ENCODE measurements at places on chromosomes 3 and 15.
A peak's percentile ranks its signal among the peaks of the same experiment; 100 is the strongest.

DNA sequence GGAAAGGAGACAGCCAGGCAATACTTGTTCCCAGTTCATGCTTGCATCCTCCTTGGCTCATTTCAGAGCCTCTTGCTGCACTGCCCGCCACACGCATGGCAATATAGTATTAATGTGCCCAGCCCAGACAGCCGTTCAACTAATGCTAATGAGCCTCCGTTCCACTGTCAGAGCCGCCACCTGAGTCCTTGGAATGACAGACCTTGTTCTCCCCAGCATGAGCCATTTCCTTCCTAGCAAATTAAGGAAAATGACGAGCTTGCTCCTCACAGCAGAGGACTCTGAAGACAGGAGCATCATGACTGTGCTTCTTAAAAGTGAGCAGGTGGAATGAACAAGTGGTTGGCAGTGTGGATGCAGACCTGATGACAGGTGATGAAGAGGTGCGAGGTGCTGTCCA, 10.8 kb upstream of the LRRC15 start:
- DNase-seq: no peak

DNA sequence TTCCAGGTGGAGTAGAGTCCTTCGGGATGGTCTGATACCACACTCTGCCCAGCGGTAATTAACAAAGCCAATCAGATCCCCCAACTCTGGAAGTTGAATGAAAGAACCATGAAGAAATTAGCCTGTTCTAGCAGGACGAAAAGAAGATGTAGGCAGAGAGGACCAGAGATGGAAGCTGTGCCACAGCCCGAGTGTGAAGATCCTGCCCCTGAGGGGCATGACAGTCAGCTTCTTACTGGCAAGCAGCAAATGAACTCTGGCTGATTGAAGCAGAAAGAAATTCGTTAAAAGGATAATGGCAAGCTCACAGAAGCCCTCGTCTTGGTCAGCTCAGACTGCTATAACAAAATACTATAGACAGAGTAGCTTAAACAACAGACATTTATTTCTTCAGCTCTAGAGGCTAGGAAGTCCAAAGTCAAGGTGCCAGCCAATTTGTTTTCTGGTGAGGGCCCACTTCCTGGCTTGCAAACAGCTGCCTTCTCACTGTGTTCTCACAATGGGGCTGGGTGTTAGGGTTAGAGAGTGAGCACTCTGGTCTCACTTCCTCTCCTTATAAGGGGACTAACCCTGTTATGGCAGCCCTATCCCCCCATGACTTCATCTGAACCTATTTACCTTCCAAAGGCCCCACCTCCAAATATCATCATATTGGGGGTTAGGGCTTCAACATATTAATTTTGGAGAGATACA, 307.1 kb downstream of the VPS13C start:
- no peak for DNase-seq

DNA sequence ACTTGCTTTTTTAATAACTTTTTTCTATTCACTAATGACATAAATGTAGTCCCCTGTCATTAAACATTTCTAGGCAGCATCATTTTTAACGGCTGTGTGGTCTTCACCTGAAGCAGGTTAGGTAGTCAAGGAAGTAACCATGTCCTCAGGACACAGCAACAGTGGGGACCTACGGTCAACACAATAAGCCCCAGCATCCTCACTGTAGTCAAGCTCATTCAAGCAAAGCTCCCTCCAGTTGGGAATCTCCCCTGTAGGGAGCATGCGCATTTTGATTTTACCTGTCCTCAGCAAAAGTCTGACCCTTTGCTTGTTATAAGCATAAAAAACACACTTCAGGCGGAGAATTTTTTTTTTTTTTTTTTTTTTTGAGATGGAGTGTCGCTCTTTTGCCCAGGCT, 151.4 kb downstream of the SHQ1 start:
- no peak for DNase-seq

DNA sequence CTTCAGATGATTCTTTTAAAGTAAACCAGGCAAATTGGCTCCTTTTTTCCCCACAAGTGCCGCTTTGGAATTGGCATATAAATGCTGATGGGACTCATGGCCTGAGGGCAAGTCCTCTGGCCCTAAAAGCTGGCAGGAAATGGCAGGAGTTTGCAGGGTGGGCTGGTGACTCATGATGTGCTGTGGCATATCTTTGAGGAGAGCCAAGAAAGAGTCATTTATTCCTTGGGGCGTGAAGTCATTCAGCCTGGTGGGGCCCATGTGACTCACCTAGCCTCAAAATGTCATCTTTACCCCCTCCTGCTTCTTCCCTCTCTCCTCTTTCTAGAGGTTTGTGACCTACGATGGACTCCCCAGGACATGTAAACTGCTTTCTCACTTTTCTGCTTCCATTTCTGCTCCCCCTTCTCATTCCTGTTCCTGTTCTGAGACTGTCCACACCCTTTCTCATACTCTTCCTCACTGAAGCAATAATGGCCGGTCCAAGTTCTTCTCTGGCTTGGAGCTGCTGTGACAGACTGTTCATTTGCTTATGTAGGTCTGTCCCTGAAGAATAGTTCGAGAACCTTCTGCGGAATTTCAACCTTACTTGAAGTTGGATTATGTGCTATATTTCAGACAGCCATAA, 326.1 kb downstream of the SATB1 start:
- DNase-seq: no peak

GRCh38 chr3:148974726-148975125, 16.6 kb upstream of the GYG1 start:
- no peak for DNase-seq

GRCh38 chr15:49187549-49188245, 17.6 kb downstream of the GALK2 start:
- DNase-seq: no peak

DNA sequence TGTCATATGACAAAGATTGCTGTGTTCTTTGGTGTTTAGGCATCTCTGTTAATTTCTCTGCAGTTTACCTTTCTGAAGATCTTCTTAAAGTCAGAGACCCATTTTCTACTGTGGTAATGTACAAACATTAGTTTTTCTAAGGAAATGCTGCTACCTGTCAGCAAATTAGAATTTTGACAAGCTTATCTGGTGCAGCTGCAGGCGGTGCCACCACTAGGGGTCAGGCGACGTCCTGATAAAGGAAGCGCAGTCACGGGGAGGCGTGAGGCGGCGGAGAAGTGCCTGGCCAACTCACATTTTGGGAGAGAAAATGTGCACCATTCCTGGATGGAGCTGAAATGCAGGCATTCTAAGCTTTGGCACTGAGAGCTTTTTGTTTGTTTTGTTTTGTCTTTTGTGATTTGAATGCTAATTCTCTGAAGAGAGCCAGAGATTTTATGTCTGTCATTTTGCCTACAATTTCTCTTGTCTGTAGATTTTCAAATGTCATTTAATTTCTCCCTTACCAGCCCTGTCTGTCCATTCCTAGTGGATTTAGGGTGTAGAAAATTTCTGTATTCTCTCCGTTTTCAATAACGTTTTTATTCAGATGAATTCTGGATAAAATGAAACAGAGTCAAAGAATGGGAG, 24.9 kb upstream of the SIAH2 start:
- peak; percentile 52 for DNase-seq

DNA sequence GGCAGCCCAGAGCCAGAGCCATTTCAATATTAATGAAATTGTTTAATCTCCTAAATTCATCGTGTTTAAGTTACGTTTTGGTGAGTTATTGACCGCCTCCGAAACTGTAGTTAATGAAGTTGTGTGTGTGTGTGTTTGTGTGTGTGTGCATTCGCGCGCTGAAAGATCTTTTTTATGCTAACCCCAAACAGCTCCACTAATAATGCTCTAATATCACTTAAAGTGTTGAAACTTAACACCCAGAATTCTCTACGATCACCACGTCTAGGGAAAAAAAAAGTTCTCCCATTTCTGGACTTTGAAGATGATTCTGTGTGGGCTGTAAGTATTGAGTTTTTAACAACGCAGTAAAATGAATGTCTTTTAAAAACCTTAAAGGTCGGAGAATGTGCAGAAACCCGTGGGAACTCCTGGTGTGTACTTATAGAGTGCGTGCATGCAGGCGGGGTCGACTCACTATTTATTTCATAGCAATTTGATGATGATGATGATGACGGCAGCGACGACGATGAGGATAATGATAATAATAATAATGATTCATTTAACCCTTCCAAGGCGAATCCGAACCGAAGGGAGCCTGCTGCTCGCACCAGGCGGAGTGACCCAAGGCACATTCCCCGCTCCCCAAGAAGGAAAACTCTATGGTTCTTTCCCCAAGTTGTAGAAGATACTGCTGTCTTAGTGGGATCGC, 1.4 kb upstream of the FOXB1 start:
- DNase-seq: no peak

GRCh38 chr3:55860049-55860721, 373.1 kb upstream of the WNT5A start:
- DNase-seq: no peak

DNA sequence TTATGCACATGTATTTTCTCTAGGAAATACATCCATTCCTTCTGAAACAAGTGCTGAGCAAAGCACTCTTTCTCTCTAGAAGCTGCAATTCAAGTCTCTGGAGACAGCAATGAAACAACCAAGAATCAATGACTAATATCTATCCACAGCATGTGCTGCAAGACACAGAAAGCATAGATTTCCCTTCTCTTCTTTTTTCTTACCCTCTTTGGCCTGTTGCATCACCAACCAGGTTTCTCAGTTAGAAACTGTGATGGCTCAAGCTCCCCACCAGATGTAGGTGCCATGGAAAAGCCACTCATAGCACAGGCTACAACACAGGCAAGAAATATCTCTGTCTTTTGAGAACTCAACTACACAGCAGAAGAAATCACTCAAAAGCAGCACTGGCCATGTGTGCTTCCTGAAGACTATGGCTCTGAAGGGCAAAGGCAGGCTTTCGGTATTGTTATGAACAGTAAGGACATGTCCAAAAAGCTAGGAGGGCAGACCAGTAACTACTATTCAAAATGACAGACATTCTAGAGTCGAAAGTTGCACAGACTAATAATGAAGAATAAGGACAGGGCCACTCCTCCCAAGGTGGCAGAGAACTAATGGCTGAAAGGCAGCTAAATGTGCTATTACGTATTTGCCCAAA, 15.5 kb downstream of the ZDHHC3 start:
- no peak for DNase-seq

DNA sequence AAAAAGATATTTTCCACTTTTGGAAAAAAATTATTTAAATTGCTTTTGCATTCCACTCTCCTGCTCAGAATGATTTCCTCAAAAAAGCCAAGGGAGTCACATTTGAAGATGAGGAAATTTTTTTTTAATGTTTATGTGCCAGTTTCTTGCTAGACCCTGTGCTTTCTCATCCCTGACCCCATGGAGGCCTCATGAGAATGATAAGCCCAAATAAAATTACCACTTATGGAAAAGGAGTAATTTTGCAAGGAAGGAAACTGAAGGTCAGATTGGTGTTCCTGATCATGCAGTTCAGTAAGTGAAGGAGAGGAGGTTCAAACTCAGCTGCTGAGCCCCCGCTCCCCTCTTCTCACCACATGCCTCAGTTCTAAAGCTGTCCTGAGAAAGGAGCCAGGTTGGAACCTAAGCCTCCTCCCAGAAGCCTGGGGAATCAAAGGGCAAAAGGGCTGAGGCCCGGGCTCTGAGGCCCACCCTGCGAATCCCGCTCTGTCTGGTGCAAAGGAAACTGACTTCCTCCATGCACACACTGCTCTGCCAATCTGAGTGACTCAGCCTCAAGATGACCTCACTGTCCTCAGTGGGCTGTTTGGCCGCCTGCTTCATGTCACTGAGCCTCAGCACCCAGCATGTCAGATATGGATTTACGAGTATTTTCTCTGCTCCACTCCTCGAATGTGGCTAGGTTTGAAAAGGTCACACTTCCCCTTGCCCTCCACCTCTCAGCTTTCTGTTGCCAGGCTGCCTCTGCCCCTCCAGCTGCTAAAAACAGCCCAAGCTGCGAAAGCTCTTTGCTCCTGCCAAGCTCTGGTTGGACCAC, 56.9 kb upstream of the FLNB start:
- no peak for DNase-seq

DNA sequence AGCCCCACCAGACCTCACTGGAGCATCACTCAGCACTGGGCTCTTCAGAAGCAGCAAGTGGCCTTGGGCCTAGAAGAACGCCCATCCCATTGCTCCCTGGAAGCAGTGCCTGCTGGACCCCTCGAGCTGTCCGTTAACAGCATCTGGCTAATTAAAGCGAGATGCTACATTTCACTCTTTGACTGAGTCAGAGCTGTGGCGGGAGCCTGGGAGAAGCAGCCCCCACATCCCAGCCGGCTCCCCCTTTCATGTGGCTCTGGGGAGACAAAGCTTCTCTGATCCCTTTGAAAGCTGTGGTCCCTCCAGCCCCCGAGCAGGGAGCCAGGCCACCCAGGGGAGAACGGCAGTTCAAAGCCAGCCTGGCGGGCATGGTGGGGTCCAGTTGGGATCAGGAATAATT, 103.7 kb downstream of the MEGF11 start:
- no peak for DNase-seq

DNA sequence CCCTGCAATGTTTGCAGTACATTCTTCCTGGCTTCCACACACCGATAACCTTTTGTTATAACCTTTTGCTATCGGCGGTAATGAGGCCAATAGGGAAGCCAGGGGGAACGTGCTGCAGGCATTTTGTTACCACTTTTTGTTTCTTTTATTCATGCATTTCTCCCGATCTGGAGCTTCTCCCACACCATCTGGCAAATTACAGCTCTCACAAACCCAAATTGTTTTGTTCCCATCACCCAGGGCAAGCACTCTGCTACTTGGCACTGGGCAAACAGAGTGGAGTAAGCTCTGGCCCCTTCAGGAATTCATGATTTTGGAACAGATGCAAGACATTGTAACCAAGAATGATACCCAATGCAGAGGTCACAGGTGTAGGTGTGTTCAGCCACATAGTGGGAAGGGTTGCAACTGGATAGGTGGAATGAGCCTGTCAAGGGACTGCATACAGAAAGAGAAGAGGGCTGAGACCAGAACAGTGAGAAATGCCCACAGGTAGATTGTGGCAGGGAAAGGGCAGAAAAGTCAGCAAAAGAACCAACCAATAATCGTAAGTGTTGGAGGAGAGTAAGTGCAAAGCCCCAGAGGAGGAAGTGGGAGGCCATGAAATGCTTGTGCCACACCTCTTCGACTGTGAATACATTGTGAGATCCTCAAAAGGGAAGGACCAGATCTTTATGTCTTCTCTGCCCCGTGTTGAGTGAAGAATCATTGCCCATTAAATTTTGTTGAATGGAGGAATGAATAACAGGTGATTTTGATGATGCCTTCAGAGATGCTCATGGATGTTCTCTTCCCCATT, 45.8 kb downstream of the PARP15 start:
- no peak for DNase-seq

DNA sequence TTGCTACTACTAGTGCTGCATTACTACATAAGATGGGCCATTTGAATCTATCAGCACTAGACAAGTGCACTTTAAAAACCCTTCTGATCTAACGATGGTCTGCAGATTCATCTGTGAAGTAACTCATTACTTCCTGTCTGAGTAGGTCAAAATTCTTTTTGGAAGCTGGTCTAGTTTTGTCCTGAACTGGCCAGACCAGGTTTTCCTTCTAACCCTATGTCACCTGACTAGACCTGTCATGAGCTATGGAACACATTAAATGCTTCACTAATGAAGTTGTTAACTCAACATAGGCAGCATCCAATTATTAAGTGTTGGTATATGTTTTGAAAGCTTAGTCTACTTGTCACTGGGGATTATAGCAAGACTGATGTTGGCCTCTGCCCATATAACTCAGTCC, 10.1 kb upstream of the RBM5 start:
- DNase-seq: no peak
